A673 (cell line): ENCODE measurements at places on chromosomes 3 and 15.

DNA sequence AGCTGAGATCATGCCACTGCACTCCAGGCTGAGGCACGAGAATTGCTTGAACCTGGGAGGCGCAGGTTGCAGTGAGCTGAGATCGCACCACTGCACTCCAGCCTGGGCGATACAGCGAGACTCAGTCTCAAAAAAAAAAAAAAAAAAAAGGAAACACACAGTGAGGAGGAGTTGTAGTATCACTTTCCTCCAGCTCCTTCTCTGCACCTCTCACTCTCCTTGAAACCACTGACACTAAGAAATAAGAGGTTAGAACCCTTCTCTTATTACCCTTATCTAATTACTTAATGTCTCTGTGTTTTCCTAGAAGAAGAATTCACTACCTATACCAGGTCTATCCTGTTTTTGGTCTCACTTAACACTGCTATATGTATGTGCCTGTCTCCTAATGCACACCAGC, 31.7 kb downstream of the RAB27A start:
- DNase-seq, result no peak

DNA sequence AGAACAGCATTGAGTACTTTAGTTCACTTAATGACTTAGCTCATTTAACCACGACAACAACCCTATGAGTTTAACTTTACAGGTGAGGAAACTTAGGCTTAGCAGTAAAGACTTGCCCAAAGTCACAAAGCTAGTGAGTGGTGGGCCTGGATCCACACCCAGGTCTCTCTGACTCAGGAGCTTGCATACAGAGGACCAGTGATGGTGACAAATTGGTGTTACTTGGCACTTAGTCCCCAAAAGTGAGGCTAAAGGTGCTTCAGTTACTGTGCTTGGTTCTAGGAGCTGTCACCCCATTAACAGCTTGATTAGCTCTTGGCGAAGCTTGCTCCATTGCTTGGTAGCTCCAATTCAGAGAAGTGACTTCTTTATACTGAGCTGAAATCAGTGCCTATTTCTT, 6.1 kb downstream of the CELF6 start:
- no peak for DNase-seq

GRCh38 chr3:78689378-78689777, 1078.4 kb downstream of the ROBO1 start:
- no peak for DNase-seq

DNA sequence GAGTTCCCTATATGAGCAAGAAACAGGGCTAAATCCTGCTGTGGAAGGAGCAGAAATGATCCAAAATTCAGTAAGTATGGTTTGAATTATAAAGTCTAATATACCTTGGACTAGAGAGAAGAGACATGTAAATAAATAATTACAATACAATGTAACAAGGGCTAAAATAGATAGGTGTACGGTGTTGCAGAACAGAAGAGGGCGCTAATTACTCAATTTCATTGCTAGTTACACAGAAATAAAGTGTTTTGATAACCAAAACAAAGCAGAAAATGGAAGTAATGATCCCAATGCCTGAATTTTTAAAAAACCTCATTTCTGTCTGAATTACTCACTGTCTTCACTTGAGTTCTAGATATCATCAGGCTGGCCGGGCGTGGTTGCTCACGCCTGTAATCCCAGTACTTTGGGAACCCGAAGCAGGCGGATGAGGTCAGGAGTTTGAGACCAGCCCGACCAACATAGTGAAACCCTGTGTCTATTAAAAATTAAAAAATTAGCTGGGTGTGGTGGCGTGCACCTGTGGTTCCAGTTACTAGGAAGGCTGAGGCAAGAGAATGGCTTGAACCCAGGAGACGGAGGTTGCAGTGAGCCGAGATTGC, 8.3 kb upstream of the PLCH1 start:
- peak; percentile 54 for DNase-seq

GRCh38 chr3:118942671-118943070, 92.0 kb downstream of the IGSF11 start:
- no peak for DNase-seq
